AG09309 (cell line): ENCODE measurements at places on chromosomes 7 and 10.

DNA sequence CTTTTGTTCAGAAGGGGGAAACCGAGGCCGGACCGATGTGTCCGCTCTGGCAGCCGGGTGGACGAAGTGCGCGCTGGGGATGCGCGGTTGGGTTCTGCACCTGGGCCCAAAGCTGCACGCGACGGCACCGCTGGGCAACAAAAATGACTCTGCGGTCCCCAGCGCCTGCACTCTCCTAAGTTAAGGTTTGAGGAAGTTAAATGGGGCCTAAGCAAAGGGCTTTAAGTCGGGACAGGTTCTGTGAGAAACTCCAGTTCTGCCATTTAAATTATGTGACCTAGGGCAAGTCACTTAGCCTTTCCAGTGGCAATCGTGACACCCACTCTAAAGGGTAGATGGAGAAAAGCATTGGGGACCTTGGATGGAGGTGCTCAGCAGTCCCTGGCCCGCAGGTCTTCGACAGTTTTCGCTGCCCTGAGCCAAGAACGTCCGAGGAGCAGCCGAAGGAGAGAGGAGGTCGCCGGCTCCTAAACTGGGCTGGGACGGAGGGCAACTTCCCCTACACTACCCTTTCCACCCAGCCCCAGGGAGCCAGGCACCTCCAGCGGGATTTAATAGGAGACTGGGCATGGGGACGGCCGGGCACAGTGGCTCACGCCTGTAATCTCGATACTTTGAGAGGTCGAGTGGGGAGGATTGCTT is 534 bp upstream of the ACBD5 start:
- DNase-seq, result no peak

DNA sequence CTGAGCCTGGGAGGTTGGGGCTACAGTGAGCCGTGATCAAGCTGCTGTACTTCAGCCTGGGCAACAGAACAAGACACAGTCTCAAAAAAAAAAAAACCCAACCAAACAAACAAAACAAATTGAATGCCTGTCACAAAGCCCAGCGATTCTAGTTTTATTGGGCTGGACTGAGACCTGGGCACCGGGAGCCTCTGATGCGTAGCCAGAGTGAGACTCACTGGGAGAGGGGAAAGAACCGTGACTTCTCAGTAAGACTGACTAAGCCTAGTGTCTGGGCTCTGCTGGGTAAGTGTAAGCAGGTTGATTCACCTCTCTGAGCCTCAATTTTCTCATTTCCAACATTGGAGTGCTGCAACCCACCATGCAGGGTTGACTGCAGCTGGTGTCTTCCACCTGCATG is 10.1 kb upstream of the LEP start:
- DNase-seq, result no peak

DNA sequence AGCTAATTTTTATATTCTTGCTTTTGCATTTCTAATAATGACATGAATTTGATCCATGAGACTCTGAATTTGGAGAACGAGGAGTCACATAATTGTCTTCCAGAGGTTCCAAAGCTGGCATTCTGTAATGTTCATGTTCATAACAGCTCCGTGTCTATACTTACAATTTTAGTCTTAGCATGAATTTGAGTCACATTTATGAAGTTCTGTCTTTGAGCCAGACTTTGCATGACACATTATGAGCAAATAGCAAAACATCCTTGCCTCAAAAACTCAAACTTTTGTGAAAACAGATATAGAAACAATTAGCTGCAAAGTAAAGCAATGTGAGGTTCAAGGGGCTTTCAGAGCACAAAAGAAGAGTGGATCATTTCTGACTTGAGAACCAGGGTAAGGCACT is 44.5 kb upstream of the CAV2 start:
- peak; percentile 13 for DNase-seq

DNA sequence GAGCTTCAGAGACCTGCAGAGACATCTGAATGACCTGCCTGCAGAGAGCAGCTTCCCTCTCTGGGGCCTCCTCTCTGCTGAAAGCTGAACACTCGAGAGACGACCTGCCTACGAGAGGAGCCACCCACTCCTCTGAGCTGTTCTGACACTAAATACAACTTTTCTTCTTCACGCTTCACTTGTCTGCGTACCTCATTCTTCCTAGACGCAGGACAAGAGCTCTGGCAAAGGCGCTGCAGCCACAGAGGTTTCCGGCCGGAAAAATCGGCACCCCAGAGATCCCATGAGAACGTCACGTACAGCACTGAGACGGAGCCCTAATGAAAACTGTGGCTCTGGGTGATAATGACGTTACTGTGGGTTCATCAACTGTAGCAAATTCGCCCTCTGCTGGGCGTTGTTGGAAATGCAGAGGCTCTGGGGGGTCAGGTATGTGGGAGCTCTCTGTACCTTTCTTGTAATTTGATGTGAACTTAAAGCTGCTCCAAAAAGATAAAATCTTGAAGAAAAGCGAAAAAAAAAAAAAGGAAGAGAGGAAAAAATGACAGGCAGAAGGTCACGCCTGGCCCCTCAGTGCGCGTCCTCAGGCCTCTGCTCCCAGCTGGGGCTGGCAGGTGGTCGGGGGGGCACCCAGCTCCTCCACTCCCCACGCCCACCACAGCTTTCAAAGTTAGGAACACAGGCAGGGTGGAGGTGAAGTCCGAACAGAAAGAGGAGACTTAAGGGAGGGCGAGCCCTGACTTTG is 120.7 kb downstream of the DYNC2I1 start:
- peak; percentile 23 for DNase-seq

- no peak for DNase-seq
Measured at GRCh38 chr10:132698761-132699391, 87.1 kb downstream of the NKX6-2 start.

DNA sequence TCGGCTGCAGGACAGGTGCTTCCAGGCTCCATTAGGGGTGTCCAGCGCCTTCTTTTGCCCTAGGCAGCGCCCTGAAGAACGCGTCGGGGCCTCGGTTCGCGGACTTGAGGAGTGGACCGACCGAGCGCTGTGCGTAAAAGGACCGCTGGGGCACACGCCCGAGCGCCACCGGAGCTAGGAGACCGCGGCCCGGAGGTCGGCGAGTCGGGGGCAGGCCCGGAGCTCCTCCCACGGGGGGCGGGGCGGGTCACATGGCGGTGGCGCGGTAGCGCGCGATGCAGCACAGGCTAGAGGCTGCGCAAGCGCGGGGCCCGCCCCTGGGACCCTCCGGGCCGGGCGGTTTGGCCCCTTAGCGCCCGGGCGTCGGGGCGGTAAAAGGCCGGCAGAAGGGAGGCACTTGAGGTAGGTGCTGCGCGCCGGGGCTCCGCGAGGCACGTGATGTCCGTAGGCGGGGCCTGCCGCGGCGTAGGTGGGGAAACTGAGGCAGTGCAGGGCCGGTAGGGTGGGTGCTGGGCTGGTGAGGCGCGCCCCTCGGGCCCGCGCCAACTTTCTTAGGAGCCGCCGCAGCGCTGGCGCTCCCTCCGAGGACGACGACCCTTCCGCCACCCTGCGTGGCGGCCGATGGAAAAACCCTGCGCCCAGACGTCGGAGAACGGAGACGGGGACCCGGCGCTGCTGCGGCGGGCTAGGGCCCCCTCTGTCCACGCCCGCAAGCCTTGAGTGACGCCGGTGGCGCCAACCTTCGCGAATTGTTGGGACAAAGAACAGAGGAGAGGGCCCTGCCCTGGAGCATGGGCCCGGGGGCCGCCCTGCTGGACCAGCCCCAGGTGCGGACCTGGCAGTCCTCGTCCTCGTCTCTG is at the start of gene PRXL2A:
PRXL2A (plus strand) TSS at position 310 of the 860 bp plus-strand sequence. CDS start 11,917 bp downstream, outside the sequence.
- DNase-seq, result no peak

DNA sequence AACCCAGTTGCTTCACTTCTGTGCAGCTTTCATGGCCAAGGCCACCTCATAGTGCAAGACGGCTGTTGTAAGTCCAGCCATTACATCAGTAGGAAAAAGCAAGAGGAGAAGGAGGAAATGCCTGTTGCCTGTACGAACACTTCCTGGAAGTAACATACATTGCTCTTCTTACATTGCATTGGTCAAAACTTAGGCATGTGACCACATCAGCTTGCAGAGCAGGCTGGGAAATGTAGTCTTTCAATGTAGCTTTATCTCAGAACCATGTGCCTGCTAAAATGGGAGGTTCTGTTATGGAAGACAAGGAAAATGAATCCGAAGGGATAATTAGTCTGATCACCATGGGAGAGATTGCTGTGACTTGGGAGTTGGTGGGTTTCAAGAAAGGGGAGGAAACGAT is 4.3 kb downstream of the SLC29A3 start:
- DNase-seq, result no peak

GRCh38 chr7:112744818-112745217 is 45.4 kb downstream of the TMEM168 start:
- no peak for DNase-seq
